Retina (tissue), 1 donor: ENCODE measurements at places on chromosomes 12 and 14.

GRCh38 chr14:87131879-87132278 is 861.1 kb downstream of the GALC start:
- DNase-seq = peak; percentile 10

DNA sequence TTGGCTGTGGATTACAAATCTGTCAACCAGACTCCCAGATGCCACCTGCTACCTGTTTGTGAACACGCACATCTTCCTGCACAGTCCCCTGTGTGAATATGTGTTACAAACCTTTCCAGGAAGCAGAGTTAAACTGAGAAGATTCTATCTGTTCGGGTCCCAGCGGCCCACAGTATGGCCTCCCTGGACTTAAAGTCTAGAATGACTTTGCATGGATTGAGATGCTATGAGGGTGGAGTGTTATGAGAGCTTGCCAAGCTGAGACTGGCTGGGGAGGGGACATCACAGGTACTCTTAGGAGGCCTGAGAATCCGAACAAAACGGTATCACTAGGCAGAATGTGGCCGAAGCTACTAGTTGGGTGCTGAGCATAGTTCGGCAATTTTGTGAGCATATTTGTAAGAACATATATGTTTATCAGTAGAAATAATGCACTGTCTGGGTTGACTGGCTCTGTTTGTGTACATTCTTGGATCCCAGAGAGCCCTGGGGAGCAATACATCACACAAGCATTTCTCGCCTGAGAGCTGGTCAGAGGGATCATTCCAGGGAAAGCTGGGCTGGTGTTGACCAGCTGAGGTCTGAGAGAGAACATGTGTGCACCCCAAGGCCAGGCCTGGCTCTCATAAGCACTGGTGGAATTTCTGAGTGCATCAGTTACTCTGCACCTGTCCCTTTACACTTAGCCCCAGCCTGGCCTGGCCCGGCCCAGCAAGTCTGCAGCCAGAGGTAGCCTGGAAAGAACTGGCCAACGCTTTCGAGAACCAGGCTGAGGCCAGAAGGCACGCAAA is 29.8 kb upstream of the LTBP2 start:
- DNase-seq = no peak

DNA sequence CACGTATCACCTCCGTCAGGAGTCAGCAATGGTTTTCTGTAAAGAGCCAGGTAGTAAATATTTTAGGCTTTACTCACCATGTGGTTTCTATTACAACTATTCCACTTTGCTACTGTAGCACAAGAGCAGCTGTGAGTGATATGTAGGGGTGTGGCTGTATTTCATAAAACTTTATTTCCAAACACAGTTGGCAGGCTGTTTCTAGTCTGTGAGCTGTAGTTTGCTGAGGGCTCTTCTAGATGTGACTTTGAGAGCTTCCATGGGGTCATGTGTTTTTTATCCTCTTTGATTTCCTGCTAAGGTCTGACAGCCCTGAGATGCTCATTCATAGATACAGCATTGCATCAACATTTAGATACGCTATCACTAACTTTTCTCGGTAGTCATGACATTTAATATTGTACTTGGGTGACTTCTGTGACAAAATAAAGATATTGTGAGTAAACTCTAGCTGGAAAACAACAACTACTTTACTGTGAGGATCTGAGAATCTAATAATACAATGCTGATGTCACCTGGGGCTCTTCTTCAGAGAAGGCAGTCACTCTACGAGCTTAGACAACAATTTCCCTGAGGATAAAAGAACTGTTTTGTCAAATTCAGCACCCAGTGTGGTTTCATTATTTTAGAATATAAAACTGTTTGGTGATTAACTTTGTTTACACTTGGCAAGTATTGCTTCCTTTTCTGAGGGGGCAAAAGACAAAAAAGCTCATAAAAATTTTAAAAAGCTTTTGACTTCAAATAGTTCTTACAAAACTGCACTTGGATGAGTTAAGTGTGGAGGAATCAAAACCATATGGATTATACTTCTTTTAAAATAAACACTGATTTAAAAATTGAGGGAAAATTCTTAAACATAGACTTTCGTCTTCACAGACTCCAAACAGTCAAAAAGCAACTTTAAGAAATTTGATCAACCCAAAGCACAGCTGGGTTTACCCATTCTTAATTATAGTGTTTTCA is 231.2 kb upstream of the DCN start:
- no peak for DNase-seq

DNA sequence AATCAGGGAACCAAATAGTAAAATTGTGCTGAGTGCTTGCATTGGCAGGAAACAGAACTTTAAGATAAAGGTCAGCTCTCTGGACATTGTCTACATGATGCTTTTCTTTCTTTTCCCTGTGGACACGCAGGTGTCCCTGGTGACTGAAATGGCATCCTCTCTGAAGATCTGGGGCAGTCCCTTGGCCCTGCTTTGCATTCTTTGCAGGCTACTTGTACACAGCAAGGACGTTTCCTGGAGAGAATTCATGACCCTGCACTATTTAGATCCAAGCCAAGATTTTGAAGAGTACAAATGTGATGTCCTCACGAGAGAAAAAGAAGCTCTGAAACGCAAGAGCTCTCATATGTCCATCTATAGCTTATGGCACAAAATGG is 11.3 kb upstream of the EDDM3A start:
- no peak for DNase-seq

DNA sequence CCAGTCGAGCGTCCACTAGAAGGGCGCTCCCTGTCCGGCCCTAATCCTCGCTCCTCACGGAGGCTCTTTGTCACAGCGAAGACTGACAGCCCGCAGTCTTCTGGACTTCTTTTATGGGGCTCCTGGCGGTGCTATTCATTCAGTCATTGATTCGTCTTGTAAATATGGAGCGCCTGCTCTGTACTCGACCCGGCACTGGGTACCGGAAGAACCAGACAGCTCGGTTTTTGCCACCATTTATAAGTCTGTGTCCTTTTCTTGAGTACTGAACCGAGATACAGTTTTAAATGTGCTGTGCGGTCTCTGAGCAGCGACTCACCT is 570 bp downstream of the DMAC2L start:
- DNase-seq = no peak

DNA sequence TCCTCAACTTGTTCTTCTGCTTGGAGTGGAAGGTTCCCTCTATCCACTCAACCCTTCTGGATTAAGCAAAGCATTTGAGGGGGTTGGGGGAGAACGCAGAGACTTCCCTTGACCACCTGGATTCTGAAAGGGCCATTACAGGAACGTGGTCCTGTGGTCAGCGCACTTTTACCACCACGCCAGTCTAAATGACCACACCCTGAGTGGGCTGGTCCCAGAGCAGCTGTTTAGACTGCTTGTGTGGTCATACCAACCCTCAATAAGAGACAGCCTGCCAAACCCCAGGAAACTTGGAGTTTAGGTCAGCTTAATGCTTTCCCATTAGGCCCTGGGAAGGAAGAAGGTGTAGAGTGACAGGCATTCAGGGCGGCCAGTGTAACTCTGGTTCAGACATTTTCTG is 165.5 kb upstream of the ATP2B1 start:
- DNase-seq = no peak

DNA sequence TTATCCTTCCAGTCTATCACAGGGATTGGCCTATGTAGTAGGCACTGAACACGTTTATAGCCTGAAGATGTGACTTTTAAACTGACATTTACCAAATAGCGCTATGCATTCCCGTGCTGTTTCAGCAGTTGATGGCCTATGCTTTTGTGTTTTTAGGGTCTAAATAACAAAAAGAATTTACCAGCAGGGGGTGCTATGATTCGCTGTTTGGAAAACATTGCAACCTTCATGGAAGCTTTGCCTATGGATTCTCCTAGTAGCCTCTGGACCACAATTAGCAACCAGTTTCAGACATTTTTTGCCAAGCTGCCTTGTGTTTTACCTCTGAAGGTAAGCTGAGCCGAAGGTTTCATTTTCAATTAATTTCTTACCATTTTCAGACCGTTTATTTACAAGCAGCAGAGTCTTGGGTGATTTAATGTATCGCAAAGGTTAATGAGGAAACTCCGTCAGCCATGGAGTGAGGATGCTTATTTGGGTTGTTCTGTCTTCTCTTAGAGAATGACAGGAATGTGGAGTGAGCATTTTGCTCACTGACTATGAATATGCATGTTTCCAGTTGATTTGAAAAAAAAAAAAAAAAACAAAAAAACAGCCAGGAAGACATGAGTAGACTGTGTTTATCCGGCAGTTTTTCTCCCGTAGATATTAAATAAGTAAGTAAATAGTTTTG is 133.1 kb downstream of the PRIMA1 start:
- DNase-seq = peak; percentile 77

GRCh38 chr14:60720962-60721325 is 3.2 kb downstream of the SIX4 start:
- DNase-seq = no peak

GRCh38 chr14:30518867-30519560 is 39.9 kb upstream of the G2E3 start:
- DNase-seq = no peak

DNA sequence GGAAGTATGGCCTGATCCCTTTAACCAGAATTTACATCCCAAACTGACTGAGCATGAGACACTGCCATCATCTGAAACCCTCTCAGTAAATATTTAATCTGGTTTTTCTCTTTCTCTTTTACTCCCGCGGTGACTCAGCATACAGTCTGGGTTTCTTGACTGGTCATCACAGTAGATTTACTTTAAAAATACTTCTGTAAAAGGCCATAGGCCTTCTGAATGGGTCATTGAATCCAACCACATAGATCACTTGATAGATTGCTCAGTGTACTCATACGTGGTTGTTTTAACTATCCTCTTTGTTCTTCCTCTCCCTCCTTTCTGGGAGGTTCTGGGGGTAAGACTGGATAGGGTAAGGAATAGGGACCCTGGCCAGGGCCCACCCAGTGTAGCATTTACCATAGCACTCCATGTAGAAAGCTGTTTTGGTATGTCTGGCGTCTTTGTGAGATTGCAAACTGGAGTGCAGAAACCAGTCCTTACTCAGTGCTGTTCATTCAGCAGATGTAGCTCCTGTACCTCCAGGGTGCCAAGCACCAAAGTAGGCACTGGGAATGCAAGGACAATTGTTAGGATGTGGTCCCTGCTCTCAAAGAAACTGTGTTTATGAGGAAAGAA is 165.7 kb downstream of the SRGAP1 start:
- no peak for DNase-seq

DNA sequence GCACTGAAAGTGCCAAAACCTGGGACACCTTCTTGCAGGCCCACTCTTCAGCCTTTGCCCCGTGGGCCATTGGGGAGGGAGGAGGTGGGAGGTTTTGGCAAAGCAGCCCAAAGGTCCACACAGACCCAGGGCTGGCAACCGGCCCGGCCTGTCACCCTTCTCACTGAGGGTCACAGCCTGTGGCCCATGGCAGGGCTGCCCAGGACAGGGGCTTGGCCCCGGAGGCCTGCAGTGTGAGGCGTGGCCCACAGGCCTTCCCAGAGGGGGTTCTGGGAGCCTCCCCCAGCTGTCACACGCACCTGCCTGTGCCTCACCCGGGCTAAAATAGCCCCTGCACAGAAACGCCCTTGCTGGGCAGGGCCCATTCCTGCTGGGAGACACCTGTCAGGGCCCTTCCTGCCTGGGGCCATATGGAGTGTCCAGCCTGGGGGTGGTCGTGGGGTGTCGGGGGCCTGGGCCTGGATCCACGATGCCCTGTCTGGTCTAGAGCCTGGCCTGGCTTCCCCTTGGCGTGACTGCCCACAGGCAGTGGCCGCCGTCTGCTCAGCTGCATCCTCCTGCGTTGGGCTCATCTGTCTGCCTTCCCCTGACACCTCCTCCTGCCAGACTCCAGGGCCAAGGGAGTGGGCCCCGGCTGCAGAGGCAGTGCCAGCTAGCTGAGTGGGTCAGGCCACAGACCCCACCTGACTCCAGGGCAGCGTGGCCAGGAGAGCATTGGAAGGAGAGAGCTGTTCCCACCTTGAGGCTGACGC is 19.2 kb downstream of the PACS2 start:
- no peak for DNase-seq

- no peak for DNase-seq
Observed at GRCh38 chr12:102444707-102445106, 35.7 kb downstream of the IGF1 start.
